ENCODE measurements at places on chromosomes 7 and 10.
A peak's percentile ranks its signal among the peaks of the same experiment; 100 is the strongest.

- DNase-seq, result no peak
Observed at GRCh38 chr10:47143072-47143471, 156.9 kb upstream of the GDF10 start.

DNA sequence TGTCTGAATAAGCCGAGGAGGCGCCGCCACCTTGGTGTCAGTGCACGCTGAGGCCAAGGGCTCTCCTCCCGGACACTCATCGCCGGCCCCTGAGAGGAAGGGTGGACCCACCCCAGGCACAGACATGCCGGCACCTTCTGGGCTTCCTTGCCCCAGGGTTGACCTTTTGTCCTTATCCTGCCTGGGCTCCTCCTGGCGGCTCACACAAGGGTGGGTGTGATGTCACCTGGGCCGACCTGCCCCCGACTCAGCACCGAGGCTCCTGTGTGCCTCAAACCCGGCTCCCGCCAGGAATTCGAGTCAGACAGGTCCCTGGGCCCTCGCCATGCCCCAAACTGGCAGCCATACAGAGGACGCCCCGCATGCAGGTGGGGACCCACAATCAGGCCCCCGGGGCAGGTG is 17.7 kb upstream of the CFAP46 start:
- no peak for DNase-seq

GRCh38 chr7:44615149-44615611 is 8.8 kb downstream of the OGDH start:
- DNase-seq, result no peak

- DNase-seq, result no peak
Observed at GRCh38 chr10:31011017-31011664, 20.5 kb downstream of the ZNF438 start.

DNA sequence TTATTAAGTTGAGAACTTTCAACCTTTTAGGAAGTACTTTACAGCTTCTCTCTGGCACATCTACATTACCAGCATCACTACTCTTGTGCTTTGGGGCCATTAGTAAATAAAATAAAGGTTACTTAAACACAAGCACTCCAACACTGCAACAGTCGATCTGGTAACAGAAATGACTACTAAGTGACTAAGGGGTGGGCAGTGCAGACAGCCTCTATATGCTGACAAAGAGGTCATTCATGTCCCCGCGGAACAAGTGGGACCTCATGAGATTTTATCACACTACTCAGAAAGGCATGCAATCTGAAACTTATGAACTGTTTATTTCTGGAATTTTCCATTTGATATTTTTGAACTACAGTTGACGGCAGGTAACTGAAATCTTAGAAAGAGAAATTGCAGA is 111.3 kb upstream of the DNAJB12 start:
- DNase-seq, result no peak

DNA sequence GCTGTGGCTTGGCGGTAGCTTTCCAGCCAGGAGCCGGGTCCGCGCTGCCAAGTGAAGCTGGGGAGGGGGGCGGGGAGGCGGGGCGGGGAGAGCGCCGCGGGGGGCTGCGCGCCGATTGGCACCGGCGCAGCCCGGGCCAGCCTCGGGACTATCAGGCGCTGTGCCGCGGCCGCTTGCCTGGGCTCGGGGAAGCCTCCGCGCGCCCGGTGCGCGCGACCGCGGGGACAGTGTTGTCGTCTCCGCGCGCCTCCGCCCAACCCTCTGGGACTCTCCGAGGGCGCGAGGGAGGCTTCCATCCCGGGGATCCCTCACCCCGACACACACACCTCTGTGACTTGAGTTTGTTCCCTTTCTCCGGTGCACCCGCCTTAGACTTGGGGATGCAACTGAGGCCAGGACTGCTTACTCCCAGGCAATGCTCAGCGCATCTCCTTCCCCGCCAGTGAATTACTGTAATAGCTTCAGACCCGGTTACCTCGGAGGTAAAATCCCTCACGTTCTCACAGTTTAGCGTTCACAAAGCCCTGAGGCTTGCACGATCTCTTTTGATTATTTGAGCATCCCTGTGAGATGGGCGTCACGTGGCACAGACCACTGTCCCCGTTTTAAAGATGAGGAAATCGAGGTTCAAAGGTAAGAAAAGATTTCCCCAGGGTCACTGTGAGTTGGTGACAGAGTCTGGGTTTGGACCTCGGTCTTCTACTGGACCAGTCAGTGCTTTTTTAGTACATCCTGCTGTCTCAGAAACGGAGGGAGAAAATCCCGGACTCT is at the start of gene NKX1-2:
Gene NKX1-2 (minus strand): TSS at position 24 of the 771 bp plus-strand sequence. CDS start 92 bp downstream, outside the sequence.
- DNase-seq, result no peak

DNA sequence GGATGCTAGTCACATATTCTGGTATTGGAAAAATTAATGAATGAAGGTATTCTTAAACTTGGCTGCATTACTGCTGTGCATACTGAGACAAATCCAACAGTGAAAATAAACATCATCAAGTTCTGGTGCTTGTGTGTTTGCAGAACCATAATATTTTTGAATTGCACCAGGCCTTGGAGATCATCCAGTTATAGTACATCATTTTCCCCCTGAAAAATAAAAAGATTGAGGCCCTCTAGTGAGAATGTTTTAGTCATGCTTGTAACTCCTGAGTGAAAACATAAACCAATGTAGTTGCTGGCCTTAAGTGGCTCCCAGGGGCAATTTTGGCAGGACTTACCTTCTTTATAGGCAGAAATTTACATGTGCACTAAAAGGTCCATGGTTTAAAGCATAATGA is 218.8 kb upstream of the TMEM229A start:
- DNase-seq, result no peak

DNA sequence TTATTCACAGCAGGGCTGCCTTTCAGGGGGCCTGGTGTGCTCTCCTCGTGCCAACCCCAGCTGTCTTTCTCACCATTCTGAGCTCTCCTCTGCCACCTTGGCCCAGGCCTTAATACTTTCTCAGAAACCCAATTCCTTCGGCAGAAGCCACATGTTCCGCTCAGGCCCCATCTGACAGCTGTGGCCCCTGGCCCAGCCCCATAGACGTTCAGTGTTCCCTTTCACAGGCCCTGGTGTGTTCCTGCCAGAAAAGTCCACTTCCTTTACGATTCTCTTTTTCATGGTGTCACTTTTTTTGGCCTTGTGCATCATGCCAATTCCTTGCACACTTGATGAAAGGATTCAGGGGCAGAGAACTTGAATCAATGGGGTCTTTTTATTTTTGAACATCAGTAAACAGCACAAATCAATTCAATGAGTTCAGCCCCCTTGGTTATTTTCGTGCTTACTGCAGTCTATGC is 15.9 kb upstream of the GPNMB start:
- no peak for DNase-seq

GRCh38 chr10:33120275-33120674 is 162.2 kb upstream of the ITGB1 start:
- DNase-seq, result no peak

GRCh38 chr7:28005075-28005846 is 175.3 kb downstream of the JAZF1 start:
- DNase-seq, result no peak

- no peak for DNase-seq
Observed at GRCh38 chr10:93718937-93719725, 16.7 kb upstream of the FRA10AC1 start.

GRCh38 chr7:24881623-24882022 is 98.4 kb downstream of the OSBPL3 start:
- no peak for DNase-seq

DNA sequence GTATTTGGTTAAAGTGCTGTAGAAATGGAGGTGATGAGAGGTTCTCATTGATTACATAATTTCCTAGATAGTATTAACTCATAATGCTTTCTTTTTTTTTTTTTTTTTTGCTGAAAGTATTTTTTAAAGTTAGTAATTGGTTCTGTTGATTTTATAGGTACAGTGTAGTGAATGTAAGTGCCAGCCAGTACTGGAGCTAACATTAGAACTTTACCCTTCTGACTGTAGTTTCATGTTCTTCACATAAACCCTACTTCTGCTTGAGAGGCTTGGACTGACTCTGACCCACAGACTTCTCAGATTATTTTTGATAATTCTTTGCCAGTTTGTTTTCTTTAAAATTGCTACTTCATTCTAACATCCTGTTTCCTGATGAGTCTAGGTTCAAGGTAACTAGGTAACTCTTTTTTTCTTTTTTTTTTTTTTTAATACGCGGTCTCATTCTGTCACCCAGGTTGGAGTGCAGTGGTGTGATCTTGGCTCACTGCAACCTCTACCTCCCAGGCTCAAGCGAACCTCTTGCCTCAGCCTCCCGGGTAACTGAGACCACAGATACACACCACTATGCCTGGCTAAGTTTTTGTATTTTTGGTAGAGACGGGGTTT is 92.2 kb upstream of the OIT3 start:
- DNase-seq, result no peak

- DNase-seq, result no peak
Observed at GRCh38 chr7:50212666-50213621, 91.6 kb upstream of the IKZF1 start.

DNA sequence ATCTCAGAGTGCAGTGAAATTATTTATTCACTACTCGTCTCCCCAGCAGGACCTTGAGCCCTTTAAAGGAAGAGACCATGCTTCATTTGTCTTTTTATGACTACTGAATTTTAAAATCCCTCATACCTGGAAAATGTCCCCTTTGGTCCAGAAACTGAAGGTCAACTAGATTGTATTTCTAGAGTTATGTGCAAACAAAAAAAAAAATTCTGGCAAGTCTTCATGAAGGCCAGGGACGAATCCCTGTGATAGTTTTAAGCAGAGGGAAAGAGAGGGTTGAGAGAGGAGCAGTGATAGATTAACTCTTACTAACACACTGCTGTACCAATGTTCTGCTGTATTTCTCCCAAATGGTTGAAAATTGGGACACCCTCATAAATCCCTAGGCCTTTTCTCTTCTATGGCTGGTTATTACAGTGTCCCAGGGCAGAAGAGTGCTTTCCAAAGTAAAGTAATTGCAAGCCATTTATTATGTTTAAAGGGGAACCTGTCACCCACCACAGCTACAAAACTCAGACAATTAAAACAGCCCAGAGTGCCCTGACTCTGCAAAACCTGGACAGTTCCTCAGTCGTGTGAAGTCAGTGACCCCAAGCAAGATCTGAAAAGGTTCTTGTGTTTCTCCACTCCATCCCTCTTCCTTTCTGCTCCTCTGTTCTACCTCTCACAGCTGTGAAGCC is 182.8 kb upstream of the AOAH start:
- DNase-seq, result no peak

- no peak for DNase-seq
Observed at GRCh38 chr10:87700031-87700796, 40.5 kb downstream of the PAPSS2 start.

GRCh38 chr7:69651101-69651590 is 52.9 kb downstream of the AUTS2 start:
- DNase-seq, result no peak

DNA sequence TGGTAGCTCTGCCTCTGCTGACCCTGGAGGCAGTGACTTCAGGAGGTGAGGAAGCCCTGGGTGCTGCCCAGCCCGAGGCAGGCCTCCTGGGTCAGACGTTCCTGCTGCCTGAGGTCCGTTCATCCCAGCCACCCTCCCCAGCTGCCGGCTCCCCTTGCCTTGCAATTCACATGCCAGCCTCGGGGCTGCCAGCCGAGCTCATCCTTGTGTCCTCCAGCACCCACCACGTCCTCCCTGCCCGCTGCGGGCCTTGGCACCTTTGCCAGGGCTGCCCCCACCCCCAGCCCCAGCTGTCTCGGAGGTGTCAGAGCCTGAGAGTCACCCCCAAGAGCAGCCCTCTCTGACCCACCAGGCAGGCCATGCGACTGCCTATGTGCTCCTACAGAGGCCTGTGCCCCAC is 162.1 kb upstream of the RNF32 start:
- DNase-seq, result no peak

GRCh38 chr10:91043173-91043910 is 122.5 kb upstream of the ANKRD1 start:
- no peak for DNase-seq

- no peak for DNase-seq
Observed at GRCh38 chr10:72337039-72337629, 17.6 kb downstream of the DNAJB12 start.

GRCh38 chr7:44320141-44320540 is 5.3 kb downstream of the CAMK2B start:
- DNase-seq, result no peak

DNA sequence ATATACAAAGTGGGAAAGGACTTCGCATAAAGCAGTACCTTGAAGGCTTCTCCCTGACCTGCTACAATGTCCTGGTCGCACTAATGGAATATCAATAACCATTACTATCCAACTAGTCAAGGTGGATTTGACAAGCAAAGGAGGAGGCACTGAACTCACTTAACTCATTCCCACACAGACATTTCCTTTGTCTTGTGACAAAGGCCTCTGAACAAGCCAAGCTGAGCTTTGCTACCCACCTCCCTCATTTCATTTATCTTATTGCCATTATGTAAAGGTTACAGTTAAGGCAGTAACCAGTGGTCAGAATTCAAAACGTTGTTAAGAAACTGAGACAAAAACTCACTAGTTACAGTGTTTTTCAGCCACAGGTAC is 7.3 kb downstream of the ELMO1 start:
- DNase-seq, result no peak

GRCh38 chr7:51187941-51188340 is 128.7 kb downstream of the COBL start:
- DNase-seq, result no peak

- DNase-seq, result no peak
Observed at GRCh38 chr10:60948851-60949250, 4.9 kb upstream of the RHOBTB1 start.

- no peak for DNase-seq
Observed at GRCh38 chr7:98315318-98315993, 34.0 kb downstream of the BRI3 start.

GRCh38 chr7:101916041-101916800 is 98.8 kb downstream of the CUX1 start:
- DNase-seq, result no peak

GRCh38 chr7:108590606-108591005 is 20.9 kb downstream of the DNAJB9 start:
- DNase-seq, result no peak

- DNase-seq, result no peak
Observed at GRCh38 chr7:75739796-75740672, 1.3 kb upstream of the HIP1 start.

GRCh38 chr7:19112274-19113001 is 5.0 kb downstream of the TWIST1 start:
- peak; percentile 47 for DNase-seq

GRCh38 chr10:33428682-33429081 is 94.2 kb upstream of the NRP1 start:
- no peak for DNase-seq

DNA sequence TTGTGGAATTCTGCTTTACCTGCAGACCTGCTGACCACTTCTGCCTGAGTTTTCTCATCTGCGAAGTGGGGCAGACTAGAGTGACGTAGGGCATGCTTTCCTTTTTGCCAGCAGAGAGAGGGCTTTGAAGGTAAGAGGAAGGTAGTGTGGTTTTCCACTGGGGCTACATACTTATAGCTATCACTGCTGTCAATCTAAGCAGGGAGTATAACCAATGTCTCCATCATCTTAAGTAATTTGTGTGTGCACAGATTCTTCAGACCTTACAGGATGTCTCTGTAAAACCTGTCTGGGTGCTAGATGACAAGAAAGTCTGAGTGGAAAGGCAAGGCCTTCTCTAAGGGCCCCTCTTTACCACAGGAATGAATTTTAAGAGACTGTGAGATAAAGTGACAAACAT is 106.8 kb downstream of the RBM20 start:
- no peak for DNase-seq
